ENCODE measurements at places on chromosomes 5 and 9.

DNA sequence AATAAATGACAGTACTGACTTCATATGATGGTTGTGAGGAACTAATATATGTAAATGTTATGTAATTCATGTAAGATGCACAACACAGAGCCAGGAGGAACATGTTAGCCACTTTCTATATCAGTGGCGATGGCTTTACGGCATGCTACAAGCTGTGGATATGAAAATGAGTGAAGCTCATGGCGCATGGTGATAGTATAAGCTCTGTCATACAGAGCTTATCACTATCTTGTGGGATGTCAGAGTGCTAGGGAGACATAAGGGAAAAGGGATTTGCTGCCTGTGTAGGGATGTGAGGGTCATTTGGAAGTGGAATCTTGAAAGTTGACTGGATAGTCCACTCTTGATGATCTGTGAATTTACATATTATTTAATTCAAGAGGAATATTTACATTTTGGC, 13.6 kb downstream of the CPEB4 start:
- H3K36me3 ChIP-seq: no peaks in the 10 kb centered on the region
- peak overlapping the region; percentile 27 for H3K27ac ChIP-seq
- H3K4me3 ChIP-seq: no peak overlapping the region
- H3K27me3 ChIP-seq: no peaks in the 10 kb centered on the region
- DNase-seq: no peak

DNA sequence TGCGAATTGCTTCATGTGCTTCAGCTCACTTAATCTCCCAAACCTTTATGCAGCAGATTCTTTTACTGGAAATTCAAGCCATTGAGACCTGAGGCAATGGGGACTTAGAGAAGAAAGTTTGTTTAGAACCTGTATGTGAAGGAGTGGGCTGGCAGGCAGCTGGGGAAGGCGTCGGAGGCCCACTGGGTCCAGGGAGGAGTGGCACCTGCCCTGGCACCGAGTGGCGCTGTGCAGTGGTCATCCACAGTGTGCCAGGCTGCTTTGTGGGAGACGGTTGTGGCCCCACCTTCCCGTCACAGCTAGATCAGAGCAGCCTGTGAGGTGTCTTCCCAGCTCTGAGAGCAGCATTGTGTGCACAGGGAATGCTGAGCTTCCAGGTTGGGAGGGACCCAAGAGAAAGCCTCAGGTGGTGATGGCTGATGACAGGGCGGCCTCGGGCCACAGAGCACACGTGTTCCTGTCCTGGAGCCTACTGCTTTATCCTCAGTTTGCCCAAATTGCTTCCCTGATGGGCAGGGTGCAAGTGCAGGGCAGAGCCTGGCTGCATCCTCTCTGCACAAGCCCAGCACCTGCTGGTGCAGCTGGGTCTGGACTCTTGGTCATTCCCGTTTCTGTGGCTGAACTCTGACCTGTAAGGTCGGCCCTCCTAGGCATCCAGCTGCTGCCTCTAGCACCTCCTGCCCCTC, 175.2 kb downstream of the CACNA1B start:
- no peak overlapping the region for H3K4me3 ChIP-seq
- H3K36me3 ChIP-seq: no peaks in the 10 kb centered on the region
- no peaks in the 10 kb centered on the region for H3K4me1 ChIP-seq
- DNase-seq: no peak

DNA sequence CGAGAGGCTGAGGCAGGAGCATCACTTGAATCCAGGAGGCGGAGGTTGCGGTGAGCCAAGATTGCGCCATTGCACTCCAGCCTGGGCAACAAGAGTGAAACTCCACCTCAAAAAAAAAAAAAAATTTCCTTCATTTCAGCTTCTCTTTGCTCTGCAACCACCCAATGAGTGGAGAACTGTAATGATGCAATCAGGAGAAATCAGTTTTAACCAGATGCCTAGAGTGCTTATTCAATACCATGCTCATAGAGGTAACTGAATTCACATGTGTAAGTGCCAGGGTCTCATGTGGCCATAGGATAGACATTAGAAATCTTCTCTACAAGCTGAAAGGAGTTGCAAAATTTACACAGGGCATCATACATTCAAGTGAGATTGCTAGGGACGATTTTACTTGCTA, 70.6 kb downstream of the HMHB1 start:
- H3K27ac ChIP-seq: no peak overlapping the region
- DNase-seq: no peak
- no peak overlapping the region for H3K4me3 ChIP-seq
- peaks cover 16% of the 10 kb centered on the region for H3K4me1 ChIP-seq

- no peaks in the 10 kb centered on the region for H3K4me1 ChIP-seq
- H3K36me3 ChIP-seq: peaks cover 93% of the 10 kb centered on the region
Observed at GRCh38 chr9:131474711-131475110, 28.0 kb upstream of the POMT1 start.

GRCh38 chr5:138597661-138598400, 22.6 kb upstream of the HSPA9 start:
- no peaks in the 10 kb centered on the region for H3K36me3 ChIP-seq
- H3K27me3 ChIP-seq: no peaks in the 10 kb centered on the region
- no peak overlapping the region for H3K27ac ChIP-seq
- no peak for DNase-seq
- H3K4me1 ChIP-seq: no peaks in the 10 kb centered on the region

GRCh38 chr5:80600943-80601693, 31.0 kb upstream of the ANKRD34B start:
- H3K4me1 ChIP-seq: no peaks in the 10 kb centered on the region
- H3K27me3 ChIP-seq: no peaks in the 10 kb centered on the region
- H3K4me3 ChIP-seq: no peak overlapping the region
- DNase-seq: no peak

DNA sequence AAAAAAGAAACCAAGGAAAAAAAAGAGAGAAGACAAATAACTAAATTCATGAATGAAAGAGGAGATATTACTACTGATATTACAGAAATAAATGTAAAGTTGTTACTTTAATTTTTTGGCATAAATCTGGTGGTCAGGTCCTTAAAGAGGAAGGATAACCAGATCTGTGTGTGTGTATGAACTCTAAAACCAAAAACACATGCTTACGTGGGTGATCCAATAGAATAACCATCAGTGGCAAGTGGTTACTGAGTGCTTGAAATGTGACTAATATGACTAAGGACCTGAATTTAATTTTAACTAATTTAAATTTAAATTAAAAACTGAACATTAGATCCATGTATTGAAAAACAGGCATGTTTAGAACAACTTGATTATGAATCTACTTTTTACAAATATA, 10.3 kb downstream of the SLC28A3 start:
- DNase-seq: no peak
- H3K36me3 ChIP-seq: no peaks in the 10 kb centered on the region
- H3K27me3 ChIP-seq: no peaks in the 10 kb centered on the region
- H3K4me1 ChIP-seq: no peaks in the 10 kb centered on the region
- no peak overlapping the region for H3K4me3 ChIP-seq

GRCh38 chr5:148474025-148474511, 90.3 kb downstream of the FBXO38 start:
- H3K27me3 ChIP-seq: no peaks in the 10 kb centered on the region
- peak overlapping the region; percentile 63 for H3K27ac ChIP-seq
- peak; percentile 53 for DNase-seq
- peaks cover 3% of the 10 kb centered on the region for H3K4me1 ChIP-seq
- peak overlapping the region; percentile 42 for H3K4me3 ChIP-seq

- no peak for DNase-seq
- peaks cover 28% of the 10 kb centered on the region for H3K36me3 ChIP-seq
- peaks cover 3% of the 10 kb centered on the region for H3K4me1 ChIP-seq
- no peak overlapping the region for H3K4me3 ChIP-seq
- H3K27ac ChIP-seq: no peak overlapping the region
Observed at GRCh38 chr9:33117796-33118195, 41.3 kb upstream of the SMU1 start.

- H3K27ac ChIP-seq: no peak overlapping the region
- no peaks in the 10 kb centered on the region for H3K27me3 ChIP-seq
- DNase-seq: no peak
- H3K36me3 ChIP-seq: peaks cover 9% of the 10 kb centered on the region
- H3K4me1 ChIP-seq: no peaks in the 10 kb centered on the region
Observed at GRCh38 chr5:176397736-176398420, 9.3 kb downstream of the HIGD2A start.

- no peaks in the 10 kb centered on the region for H3K36me3 ChIP-seq
- H3K4me3 ChIP-seq: no peak overlapping the region
- no peak overlapping the region for H3K27ac ChIP-seq
- no peaks in the 10 kb centered on the region for H3K27me3 ChIP-seq
Observed at GRCh38 chr9:26579056-26579455, 313.5 kb downstream of the CAAP1 start.

- H3K4me1 ChIP-seq: no peaks in the 10 kb centered on the region
- H3K36me3 ChIP-seq: no peaks in the 10 kb centered on the region
- H3K4me3 ChIP-seq: no peak overlapping the region
- H3K27me3 ChIP-seq: no peaks in the 10 kb centered on the region
- no peak overlapping the region for H3K27ac ChIP-seq
Observed at GRCh38 chr5:106827061-106827460, 843.7 kb downstream of the EFNA5 start.

DNA sequence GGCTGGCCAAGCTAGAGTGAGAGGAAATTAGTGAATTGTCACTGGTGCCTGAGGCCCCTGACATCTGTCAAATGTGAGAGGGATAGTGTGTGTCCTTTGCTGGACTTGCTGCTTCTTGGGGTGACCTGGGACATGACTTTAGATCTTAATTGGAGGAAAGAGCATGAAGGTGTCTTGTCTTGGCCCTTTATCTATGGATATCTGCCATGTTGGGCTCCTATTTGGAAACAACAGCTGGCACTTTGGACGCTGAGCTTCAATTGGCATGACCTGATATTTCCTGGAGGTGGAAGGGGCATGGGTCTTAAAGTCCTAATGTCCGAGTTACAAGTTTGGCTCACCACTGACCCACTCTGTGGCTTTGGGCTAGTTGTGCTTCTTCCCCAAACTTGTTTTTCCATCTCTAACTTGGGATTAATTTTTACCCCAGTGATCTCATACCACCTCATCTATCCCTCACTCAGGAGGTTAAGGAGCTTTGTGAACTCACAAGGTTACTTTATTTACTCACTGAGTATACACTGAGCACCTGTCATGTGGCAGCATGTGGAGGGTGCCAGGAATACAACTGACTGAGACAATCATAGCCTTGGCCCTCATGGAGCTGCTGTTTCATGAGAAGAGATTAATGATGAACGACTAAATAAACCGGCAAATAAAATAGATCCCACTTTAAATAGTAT, 30.1 kb upstream of the CXCL14 start:
- DNase-seq: no peak
- no peak overlapping the region for H3K27ac ChIP-seq
- no peaks in the 10 kb centered on the region for H3K36me3 ChIP-seq
- no peaks in the 10 kb centered on the region for H3K27me3 ChIP-seq
- H3K4me1 ChIP-seq: no peaks in the 10 kb centered on the region

DNA sequence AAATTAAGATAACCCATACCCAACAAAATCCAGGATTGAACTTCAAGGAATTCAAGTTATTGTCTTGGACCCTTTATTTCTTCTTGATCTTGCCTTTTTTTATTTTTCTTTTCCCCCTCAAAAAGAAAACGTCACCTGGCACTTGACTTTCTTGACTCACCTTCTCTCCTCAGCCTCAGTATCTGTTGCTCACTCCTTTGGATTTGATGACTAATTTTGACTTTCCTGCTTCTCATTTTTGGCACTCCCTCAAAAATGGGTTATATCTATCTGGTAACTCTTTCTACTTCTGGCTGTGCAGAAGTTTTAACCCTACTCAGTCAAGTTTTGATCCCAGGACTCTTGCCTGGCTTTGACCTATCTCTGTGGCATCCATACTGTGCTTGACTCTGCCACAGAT, 66.6 kb upstream of the SPATA31D4 start:
- H3K4me1 ChIP-seq: no peaks in the 10 kb centered on the region
- H3K4me3 ChIP-seq: no peak overlapping the region
- no peak overlapping the region for H3K27ac ChIP-seq
- DNase-seq: no peak
- H3K36me3 ChIP-seq: no peaks in the 10 kb centered on the region

DNA sequence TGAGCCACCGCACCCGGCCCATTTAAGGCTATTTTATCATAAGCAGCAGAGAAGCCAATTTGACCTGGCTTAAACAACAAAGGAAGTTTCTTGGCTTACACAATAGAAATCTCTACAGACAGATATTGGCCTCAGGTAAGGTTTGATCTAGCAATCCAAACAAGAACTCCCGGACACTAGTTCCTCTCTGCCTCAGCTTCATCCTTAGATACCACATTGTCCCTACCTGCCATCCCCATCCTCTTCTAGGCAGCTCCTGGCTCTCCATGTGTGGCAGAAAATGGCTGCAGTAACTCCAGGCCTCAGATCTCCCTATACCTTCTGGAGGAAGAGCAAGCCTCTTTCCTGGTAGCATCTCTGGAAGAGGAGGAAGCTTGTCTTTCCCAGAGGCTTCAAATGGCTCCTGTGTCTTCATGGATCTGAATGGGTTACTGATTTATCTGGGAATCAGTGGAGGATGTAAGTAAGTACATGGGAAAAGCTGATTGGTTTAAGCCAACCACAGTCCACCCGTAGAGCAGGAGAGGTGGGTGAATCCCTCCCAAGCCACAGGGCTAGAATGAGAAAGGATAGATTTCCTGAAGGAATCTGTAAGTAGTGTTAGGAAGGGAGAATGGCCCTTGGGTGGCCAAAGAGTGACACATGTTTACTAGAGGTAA, 26.7 kb upstream of the AOPEP start:
- H3K4me1 ChIP-seq: no peaks in the 10 kb centered on the region
- no peak overlapping the region for H3K27ac ChIP-seq
- no peak overlapping the region for H3K4me3 ChIP-seq
- no peaks in the 10 kb centered on the region for H3K36me3 ChIP-seq
- no peaks in the 10 kb centered on the region for H3K27me3 ChIP-seq

DNA sequence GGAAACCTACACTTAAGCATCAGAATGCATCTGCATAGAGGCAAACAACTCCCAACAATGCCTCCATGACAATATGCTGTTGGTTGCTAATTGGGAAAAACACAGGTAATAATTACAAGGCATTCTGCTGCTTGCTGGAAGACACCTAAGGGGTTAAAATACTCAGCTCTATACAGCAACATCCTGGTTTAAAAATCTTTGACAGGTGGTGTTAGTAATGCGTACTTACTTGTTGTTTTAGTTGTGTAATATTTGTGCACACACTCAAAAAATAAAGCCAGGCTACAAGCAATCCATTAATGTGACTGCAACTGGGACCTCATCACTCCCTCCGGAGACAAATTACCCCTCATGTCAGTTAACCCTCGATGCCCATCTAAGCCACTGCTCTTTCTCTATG, 126.3 kb upstream of the ELL2 start:
- H3K36me3 ChIP-seq: no peaks in the 10 kb centered on the region
- H3K27ac ChIP-seq: no peak overlapping the region
- no peaks in the 10 kb centered on the region for H3K4me1 ChIP-seq
- H3K4me3 ChIP-seq: no peak overlapping the region

DNA sequence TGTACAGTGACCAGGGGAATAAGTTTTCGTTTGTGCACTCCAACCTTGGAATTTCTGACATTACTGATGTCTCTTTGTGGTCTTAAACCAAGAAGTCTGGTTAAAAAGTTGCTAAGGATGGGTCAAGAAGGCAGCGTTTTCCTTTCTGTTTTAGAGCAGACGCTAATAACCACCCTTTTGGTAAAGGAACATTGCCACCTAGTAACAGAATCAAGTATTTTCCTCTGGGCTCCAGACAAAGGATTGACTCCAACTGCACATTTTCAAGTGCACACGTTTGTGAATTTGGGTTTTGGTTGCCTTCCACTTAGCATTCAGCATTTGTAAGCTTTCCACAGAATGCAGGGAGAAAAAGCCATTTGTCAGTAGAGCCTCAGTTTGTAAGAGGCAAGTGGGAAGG, 22.2 kb upstream of the CEP78 start:
- peaks cover 3% of the 10 kb centered on the region for H3K4me1 ChIP-seq
- H3K27ac ChIP-seq: no peak overlapping the region
- no peaks in the 10 kb centered on the region for H3K27me3 ChIP-seq
- no peaks in the 10 kb centered on the region for H3K36me3 ChIP-seq
- H3K4me3 ChIP-seq: peak overlapping the region; percentile 22
